Fibroblast of villous mesenchyme (primary cell): ENCODE measurements at places on chromosomes 11 and 22.

GRCh38 chr11:102172127-102172848 is 62.0 kb downstream of the YAP1 start:
- DNase-seq = peak; percentile 63

DNA sequence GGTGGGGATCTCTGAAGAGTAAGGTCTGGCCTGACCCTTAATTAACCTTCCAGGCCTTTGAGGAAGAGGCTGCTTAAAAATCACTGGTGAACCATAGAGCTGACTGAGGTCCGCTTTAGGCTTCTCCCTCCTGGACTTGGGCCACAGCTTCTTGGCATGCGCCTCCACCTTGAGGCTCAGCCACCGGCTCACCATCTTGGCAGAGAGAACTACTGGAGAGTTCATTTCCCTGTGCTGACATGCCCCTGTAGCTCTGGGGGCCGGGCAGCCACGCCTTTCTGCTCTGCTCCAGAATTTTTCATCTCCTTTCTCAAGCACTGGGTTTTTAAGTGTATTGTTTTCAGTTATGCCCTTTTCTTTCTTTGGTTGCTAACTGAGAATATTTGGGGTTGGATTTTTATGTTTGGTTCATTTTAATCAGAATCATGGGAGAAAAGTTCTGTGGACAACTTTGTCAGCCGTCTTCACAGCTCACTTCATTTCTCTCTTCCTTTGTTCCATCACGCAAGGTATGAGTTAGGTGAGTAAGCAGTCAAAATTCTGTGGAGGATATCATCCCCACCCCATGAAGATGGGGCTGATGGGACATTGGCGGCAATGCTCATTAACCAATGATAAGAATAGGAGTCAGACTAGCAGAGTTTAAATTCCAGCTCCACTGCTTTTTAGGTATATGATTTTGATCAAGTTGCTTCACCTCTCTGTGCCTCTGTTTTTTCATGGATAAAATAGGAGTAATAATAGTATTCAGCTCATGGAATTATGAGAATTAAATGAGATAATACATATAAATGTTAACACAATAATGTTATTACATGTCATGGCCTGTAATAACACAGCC is 103.9 kb downstream of the DBX1 start:
- DNase-seq = no peak

DNA sequence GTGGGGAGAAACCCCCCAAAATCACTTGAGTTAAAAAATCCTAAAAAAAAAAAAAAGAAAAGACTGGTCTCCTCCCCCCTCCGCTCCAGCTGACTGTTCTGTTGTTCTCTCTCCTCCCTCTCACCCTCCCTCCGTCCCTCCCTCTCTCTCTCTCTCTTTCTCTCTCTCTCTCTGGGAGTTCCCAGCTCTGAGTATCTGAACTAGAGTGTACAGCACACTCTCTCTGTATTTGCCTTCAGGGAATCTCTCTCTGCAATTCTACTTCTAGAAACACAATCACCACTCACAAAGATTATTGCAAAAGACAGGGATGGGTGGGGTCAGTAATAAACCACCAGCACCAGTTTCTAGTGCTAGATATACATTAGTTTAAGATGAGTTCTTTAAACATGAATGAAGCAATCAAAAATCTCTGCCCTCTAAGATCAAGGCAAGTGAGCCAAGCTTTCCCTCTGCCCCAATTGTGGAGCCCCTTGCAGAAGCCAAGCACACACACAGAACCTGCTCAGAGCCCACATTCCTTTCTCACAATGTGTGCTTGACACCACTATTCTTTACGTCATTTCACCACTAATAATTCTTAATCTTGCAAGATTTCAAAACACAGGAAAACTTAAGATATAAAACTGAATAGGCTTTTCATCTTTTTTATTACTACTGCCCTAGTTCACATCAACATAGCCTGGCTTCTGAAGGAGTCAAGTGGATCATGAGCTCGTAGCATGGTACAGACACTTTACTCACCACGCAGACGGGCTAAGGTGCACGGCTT is 133.5 kb downstream of the RBFOX2 start:
- DNase-seq = peak; percentile 92

- DNase-seq = no peak
These were observed 5.7 kb downstream of the MPZL2 start for GRCh38 chr11:118258410-118258809.

- no peak for DNase-seq
These were observed 265.2 kb downstream of the KCNA4 start for GRCh38 chr11:29751618-29752017.

- DNase-seq = no peak
These were observed 289.5 kb upstream of the C11orf87 start for GRCh38 chr11:109132539-109132938.

DNA sequence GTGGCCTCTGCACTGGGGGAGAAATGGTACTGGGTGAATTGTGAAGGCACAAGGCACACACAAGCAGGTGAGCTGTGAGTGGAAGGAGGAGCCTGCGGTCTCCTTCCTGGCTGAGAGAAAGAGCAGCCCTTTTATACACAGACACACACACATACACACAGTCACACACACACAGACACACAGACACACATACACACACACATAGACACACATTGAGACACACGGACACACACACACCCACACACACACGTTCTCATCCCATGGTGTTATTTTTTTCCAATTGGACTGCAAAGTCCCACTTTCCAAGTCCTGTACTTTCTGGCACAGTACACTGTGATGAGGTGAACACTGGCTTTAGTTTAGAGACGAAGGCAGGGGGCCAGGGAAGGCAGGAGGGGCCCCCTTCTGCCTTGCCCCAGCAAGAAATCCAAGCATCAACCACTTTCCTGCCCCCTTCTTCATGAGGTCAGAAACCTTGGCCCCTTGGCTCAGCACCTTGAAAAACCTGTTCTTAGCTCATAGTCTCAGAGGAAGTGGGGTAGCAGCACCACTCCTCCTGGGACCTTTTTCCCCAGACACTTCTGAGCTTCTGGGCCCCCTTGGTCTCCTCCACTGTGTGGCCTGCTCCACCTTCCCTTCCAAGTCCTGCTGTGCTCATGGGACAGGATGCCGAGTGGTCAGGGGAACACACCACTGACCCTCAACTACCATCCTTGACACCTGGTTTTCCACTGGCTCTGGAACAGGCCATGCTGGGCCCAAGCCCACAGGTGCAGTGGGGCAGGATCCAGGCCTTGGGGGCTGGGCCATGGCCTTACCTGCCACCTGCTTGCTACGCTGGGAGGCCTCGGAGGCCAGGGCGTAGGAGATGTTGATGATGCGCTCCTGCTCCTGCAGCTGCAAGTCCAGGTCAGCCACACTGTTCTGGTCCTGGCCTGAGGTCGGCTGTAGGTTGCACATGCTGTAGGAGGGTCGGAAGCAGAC is 43.8 kb downstream of the C11orf58 start:
- DNase-seq = no peak

DNA sequence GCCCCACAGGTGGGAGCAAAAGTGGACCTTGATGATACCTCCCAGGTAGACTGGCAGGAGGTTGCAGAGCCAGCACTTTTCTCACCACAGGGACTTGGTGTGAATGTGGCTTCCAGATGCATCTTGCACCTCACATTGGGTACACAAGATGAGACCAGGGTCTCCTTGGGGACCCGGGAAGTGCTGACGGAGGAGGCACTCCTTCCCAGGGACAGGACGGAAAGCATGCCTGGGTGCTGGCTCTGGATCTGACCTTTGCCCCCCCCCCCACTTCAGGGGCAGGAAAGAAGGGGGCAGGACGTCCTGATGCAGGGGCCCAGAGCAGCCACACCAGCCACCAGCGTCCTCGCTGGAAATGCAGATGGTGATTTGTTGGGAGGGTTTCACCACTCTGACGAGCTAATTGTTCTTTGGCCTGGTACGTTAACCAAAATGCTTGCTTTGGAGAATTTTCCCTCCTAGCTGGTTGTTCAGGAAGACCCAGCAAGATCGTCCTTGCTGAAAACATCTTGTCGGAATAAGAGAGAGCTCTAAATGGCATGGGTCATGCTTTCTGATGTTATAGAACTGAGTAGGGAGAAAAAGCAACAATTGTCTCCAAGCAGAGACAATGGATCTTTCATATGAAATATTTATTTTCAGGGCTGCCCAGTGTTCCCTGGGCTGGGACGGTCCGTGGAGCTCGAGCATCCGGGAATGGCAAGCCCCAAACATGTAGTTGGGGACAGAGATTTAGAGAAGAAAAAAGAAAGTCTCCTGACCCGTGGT is 74.4 kb upstream of the PPARA start:
- no peak for DNase-seq

DNA sequence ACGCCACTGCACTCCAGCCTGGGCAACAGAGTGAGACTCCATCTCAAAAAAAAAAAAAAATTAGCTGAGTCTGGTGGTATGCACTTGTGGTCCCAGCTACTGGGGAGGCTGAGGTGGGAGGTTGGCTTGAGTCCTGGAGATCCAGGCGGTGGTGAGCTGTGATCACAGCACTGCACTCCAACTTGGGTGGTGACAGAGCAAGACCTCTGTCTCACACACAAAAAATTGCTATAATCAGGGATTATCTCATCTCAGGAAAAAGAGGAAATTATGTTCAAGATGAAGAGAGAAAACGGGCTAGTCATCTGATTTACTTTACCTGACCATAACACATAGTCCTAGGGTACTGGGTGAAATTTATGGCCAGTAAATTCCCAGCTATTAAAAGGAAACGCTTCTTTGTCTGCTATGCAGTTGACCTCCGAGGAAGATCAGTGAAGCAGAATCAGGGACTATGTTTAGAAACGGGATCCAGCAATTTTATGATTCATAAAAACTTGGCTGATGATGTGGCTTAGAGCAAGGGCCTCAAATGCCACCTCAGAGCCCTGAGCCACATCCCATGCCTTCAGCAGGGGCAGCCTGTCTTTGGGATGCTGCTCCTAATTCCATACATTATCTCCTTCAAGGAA is 386.2 kb downstream of the NTM start:
- peak; percentile 42 for DNase-seq

GRCh38 chr11:66863428-66864125 is 6.7 kb downstream of the LRFN4 start:
- no peak for DNase-seq

GRCh38 chr22:19971276-19972124 is 29.9 kb upstream of the TXNRD2 start:
- no peak for DNase-seq

DNA sequence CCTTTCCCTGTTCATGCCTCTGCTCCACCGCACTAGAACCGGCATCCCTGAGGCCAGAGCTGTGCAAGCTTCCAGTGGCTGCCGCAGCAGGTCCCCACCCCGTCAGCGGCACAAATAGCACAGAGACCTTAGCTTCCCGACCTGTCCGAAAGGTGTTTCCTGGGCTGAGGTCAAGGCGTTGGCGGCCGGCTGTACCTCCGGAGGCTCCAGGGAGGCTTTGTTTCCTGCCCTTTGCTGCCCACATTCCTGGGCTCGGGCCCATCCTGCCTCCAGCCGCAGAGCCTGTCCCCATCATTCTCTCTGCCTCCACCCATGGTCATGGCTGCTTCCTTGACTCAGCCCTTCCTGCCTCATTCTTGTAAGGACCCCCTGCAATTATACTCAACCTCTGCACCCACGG is 31.2 kb downstream of the ARHGAP8 start:
- no peak for DNase-seq

- no peak for DNase-seq
These were observed 855 bp upstream of the MS4A5 start for GRCh38 chr11:60428517-60428916.

DNA sequence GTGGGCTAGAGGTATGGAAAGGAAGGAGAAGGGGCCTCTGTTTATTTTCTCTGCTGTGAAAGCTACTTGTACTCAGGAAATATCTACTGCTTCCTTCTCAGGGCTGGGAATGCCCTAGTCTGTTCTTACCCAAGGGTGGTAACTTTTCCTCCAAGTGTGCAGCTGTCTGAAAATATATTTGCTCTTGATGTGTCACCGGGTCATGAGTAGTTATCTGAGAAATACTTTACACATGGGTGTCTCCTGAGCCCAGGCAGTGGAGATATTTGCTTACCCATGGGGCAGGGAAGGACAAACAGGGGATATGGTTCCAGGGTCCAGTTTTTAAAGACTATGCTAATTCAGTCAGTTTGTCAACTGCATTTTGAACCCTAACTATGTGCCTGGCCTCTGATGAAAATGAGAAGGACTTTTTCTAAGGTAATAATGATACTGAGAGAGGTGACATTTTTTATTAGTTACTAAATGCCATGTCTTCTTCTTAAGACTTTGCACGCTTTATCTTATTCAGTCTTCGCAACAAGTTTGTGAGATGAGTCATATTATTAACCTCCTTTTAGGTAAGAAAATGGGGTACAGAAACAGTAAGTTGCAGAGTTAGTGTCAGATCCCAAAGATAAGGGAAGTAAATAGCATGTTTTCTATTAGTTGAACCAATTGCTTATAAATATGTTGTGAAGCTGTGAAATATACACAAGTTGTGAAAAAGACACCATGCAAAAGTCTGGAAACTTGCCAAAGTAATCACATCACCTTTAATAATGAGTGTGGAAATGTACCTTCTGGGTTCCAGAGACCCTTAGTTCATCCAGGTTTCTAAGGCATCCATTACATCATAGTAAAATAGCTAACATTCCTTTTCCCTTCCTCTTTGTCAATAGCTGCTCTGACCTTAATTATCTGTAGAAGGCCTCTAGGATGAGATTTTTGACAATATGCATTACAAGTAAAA is 22.9 kb downstream of the SYTL2 start:
- no peak for DNase-seq

GRCh38 chr22:25898707-25899365 is 156.8 kb downstream of the MYO18B start:
- no peak for DNase-seq

DNA sequence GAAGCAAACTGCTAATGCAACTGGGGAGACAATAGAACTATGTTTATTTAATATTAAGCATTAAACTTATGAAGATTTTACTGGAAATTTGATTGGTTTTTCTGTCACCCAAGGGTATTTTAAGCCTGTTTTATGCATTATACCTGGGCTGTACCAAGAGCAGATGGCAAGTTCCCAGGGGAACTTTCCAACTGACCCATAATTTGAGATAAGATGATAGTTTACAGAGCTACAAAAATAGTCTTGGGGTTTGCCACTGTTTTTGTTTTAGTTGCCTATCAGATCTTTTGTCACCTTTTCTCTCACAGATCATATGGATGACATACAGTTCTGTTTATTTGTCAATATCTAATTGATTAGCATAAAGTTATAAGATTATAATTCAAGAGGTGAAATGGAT is 43.9 kb downstream of the PDE3B start:
- no peak for DNase-seq

DNA sequence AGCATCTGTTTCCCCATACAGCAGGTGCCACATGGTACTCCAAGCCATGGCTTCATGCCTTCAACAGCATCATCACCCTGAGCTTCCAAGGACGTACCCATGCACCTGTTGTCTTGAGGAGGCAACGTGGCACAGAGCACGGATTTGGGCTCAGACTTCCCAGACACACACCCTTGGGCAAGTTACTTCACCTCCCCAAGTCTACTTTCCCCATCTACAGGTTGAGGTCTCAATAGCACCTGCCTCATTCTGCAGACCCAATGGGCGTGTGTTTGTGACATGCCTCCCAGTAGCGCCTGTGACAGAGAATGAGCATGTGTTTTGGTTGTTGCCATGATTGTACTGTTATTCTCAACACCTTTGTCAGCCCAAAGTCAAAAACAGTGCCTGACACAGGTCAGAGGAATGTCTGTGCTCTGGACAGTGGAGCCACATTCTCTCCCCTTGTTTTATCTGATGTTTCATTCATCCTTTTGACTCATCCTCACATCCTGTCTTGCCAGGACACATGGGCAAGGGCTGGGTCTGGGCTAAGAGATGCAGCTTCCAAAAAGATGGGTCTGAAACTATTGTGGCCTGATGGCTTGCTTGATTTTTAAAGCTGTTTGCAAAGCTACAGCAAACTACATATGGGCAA is 53.4 kb upstream of the CCND1 start:
- peak; percentile 29 for DNase-seq
